ENCODE measurements at places on chromosomes 11 and 22. TPM values are rescaled to one million over a fixed set of nuclear protein-coding genes. Genes with fewer than 3 reads are reported as not detected.

DNA sequence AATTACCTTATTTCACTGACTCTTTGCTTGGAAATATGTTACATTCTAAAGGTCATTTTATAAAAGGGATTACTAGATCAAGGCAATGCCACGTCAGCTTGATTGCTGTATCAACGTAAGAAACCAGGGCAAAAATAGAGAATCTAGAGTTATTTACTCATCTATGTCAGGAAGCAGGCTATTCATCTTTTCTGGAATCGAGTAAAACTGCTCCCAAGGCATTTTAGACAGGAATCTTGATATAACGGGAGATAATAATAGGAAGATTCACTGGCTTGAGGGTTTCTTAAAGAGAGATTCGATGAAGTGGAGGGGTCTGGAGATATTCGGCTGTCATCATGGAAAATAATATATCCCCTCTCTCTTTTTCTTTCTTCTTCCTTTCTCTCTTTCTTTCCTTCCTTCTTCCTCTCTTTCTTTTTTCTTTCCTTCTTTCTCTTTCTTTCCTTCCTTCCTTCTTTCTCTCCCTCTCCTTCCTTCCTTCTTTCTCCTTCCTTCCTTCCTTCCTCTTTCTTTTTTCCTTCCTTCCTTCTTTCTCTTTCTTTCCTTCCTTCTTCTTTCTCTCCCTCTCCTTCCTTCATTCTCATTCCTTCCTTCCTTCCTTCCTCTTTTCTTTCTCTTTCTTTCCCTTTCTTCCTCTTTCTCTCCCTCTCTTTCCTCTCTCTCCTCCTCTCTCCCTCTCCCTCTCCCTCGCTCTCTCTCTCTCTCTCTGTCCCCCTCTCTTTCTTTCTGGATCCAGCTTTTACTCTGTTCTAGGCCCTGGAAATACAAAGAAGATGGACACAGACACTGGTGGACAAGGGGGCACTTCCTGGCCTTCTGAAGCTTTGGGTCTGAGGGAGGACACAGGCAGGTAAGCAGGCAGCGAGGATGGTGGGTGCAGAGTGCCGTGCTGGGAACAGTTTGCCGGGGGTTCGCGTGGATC lies 18.1 kb upstream of the RASD2 start:
- DNase-seq, result no peak

DPAGT1 gene
- total RNA-seq, result 37.9 TPM

DUSP18 gene
- total RNA-seq, result 17.8 TPM

SOX10 gene
- not detected for total RNA-seq

DNA sequence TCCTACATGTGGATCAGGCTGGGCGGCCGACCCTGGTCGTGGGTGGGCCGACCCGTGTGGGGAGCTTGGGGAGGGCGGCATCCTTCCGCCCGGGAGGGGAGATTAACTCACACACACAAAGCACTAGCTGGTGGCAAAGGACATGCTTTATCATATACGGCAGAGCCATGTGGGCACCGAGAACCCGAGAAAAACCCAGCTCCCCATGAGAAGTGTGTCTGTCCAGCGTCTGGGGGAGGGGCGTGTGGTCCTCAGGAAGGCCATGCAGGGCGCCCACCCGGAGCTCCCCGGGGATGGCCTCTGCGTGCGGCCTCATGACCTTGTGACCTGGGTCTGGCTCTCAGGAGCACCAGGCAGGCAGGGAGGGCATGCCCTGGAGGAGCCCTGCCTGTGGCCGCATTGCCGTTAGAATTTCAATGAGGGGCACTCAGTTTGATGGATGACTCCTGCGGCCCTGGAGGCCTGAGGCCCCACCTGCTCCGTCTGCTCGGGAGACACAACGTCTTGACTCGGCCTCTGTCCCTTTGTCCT lies 39.4 kb upstream of the TOLLIP start:
- no peak for DNase-seq

DNA sequence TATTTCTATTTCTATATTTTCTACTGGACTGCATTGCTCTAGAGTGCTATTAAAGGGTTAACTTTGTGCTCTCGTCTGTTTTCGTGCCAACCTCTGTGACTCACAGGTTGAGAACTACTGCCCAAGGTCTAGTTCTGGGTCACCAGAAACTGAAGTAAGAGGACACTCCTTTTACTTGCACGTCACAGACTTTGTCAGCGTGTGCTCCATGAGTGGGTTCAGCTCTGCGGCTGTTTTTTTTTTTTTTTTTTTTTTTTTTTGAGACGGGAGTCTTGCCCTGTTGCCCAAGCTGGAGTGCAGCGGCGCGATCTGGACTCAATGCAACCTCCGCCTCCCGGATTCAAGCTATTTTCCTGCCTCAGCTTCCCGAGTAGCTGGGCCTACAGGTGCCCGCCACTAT lies 49.8 kb downstream of the CLMP start:
- DNase-seq, result no peak

DNA sequence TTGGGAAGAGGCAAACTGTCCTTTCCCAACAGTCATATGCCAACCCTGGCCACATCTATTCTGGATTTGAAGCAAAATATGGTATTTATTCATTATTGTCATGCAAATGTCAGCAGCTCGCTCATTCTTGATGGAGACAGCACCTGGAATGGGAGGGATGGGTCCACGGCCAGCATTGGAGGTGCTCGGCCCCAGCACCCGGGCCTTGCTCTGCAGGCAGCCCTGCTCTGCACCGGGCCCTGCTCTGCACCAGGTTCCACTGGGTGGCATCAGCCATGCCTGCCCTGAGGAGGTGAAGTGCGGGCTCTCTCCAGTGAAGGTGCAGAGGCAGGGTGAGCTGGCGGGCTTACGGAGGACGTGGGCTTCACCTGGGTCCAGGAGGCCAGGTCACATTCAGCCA lies 19.8 kb downstream of the LRP5 start:
- DNase-seq, result no peak

- no peak for DNase-seq
Measured at GRCh38 chr11:2325719-2326118, 23.9 kb downstream of the TSPAN32 start.

NXPE1 gene
- not detected for total RNA-seq

GRCh38 chr22:23178512-23179254 lies 1.6 kb upstream of the BCR start:
- DNase-seq, result peak; percentile 38

GRCh38 chr11:78338138-78338537 lies 79.5 kb downstream of the GAB2 start:
- DNase-seq, result no peak

DNA sequence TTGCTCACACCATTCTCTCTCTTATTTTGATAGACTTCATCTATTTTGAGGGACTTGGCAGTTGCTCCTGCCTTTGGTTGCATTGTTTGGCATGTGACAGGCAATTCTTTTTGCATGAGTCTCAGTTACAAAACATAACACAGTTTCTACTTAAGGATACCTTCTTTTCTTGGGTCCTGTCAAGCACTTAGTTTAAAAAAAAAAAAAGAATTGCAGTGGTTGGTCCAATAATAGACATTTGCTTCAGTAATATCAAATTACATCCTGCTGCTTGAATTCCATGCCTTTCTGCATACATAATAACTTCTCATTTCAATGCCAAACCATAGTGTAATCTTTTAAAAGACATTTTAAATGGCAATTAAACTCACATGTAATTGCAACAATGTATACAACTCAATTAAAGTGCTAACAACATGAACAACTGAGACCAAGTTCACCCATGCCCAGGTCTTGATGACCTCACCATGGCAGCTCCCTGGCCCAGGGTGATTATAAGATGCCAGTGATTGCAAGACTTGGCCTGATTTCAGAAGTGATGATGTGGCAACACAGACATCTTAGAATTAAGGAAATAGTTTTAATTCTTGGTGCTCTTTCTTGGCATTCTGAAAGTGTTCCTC lies 32.2 kb upstream of the PLET1 start:
- DNase-seq, result no peak

IL18 gene
- 0.95 TPM for total RNA-seq
